ENCODE measurements at places on chromosomes 4 and X.

DNA sequence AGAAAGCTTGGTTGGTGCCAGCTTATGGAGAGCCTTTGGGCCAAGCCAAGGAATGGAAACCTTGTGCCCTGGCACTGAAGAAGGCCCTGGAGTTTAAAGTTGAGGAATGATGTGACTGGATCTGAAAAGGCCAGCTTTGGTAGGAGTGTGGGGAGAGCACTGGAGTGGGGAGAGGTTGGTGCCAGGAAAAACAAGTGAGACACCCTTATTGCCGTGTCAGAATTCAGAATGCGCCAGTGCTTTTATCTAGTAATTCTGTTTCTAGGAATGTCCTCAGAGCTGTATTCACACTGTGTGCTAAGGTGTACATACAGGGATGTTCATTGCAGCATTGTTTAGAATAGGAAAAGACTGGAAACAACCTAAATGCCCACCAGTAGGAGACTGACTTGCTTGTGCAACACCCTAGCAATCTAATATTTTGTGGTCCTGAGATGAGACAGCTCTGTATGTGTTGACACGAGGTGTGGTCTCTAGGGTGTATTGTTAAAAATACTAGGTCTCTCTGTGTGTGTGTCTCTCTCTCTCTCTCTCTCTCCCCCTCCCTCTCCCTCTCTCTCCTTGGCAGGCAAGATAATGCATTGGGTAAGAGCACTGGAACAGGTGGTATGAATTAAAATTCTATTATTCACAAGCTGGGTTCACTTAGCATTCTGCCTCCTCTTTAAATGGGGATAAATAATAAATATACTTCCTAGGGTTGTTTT, 107.8 kb downstream of the GATB start:
- peak; percentile 46 for DNase-seq

DNA sequence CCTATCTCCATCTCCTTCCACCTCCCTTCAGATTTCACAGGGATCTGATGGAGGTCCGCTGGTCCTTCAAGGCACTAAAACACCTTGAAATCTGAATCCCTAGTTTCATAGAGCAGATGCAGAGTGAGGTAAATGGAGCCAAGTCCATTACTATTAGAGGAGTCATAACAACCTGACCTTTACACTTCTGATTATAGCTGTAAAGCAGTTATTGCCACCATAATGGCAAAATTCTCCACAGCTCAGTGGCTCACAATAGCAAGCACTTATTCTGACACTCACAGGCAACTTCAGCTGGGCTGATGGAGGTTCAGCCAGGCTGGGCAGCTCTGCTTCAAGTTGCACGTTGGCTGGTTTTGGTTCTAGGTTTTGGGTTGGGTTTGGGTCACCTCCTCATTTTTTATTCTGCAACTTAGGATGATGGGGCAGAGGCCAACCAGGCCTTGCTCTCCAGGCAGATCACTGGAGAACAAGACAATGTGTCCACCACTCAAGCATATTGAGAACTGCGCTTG, 51.4 kb upstream of the LRAT start:
- DNase-seq, result no peak

DNA sequence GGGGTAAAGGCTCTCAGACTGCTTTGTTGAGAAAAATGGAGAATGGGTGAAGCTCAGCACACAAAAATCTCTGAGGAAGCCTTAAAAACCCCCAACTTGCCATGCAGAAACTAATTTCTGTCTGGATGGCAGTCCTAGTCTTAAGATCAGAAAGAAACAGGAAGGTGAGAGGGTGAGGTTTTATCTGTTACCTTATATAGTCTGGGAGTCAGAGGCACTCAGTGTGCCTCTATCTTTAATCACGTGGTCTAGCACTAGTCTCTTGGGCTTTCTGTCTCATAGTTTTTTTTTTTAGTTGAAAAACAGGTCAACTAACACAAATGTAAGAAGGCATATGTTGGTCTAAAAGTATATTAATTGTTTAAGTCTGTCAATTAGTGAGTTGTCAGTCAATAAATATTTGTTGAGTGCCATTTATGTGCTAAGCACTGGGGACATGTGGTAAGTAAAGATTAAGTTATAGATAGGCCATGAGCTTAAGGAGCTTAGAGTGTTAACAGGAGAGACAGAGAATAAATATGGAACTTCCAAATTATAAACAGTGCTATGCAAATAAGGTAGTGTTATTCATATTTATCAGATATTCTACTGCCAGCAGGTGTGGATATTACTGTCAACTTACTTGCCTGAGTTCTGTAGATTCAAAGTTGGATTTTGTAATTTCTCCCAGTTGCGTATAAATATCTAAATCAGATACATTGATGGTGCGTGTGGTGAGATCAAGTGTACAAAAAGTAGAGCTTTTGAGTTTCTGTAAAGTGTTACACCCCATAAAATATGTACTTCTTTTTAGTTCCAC, 7.0 kb downstream of the CYBB start:
- DNase-seq, result no peak

DNA sequence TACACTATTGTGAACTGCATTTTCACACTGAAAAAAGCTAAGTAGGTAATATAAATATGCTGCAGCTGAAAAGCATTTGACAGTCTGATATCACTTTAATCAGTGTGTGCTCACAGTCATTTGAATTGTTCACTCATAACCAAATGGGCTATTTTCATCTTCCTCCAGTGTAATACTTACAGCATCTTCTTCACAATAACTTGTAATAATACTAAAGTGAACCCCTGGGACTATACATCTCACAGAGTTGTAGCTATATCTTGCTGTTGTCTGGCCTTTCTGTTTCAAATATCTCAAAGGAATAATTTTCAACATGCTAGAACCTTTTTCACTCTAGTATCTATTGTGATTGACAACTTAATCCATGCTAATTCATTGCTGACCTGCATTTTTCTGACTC, 66.8 kb upstream of the GALNTL6 start:
- no peak for DNase-seq

GRCh38 chr4:168028970-168029597, 63.3 kb upstream of the ANXA10 start:
- peak; percentile 53 for DNase-seq

- DNase-seq, result no peak
Measured at GRCh38 chrX:73647632-73648322, 84.8 kb downstream of the CHIC1 start.

GRCh38 chr4:5712517-5712916, 1.5 kb downstream of the EVC start:
- peak; percentile 44 for DNase-seq

DNA sequence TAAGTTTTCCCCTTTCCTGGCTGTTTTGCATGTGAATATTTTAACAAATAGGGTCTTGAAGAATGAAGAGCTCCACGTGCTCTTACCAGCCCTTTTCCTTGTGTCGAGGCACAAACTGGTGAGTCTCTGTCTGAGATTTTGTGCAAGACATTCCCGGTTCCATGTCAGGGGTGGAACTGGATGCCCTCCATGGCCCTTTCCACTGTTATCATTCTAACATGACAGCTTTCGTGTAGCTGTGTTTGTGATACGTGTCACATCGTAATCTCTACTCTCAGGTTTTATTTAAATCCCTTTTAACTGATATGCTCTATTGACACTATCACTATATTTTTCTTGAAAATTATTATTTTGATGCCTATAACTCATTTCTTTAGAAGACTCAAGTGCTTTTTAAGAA, 130.4 kb downstream of the SORBS2 start:
- DNase-seq, result no peak

DNA sequence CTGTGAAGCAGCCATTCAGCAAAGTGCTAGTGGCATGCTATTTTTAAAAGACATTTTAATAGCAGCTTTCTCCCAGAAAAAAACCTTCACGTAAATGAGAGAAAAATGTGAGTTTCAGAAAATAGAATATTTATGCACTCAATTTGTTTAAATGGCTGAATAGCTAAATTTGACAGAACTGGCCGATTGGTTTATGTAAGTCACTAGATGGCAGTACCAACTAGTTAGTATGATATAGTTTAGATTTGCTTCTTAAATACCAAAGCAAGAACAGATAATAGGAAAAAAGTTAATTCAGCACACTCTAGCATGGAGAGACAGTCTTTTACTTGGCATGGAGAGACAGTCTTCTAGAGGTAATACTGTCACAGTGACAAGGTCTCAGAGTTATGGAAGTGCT, 250.1 kb downstream of the SNCA start:
- DNase-seq, result peak; percentile 6

- peak; percentile 18 for DNase-seq
Measured at GRCh38 chrX:119552508-119552907, 12.7 kb downstream of the STEEP1 start.

GRCh38 chrX:28273736-28274135, 292.5 kb upstream of the DCAF8L1 start:
- no peak for DNase-seq

- no peak for DNase-seq
Measured at GRCh38 chr4:39230462-39230861, 48.1 kb downstream of the WDR19 start.

- DNase-seq, result no peak
Measured at GRCh38 chr4:3321295-3321889, 28.6 kb downstream of the RGS12 start.

- DNase-seq, result peak; percentile 30
Measured at GRCh38 chr4:167897116-167897515, 195.2 kb upstream of the ANXA10 start.

- DNase-seq, result no peak
Measured at GRCh38 chrX:47166126-47166525, 21.1 kb downstream of the RBM10 start.

GRCh38 chr4:81675791-81676393, 204.2 kb upstream of the RASGEF1B start:
- DNase-seq, result no peak

GRCh38 chr4:37388681-37389365, 144.3 kb downstream of the NWD2 start:
- DNase-seq, result no peak

DNA sequence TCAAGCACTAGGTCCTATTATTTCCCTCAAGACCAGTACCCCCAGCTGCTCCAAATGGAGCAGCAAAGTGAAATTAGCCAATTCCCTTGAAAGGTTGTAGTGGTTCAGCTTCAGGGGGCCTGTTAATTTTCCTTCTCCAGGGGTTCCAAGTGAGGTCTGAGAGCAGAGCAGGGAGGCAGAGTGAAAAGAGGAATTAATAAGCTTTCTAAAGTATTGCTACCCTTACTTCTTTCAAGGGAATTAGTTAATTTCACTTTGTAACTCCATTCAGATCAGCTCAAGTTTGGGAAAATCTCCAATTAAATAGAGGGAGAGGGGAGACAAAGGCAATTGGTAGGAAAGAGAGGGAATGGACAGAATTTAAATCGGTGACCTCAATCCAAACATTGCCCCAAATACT, 78.7 kb upstream of the SLC7A11 start:
- DNase-seq, result no peak

DNA sequence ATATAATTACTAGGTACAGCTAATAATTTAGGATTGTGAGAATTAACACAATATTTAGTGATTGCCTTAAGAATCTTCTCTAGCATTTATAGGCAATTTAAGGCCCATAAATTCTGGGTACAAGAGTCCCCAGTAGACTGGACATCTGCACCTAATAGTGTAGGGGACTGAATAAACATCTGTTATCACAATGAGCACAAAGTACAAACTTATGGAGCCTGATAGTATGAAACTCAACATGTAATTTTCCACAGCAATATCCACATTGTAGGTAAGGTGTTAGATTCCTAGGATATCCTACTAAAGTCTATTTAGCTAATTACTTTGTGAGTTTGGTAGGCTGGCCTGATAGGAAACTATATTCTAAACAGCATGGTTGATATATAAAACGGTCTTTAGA, 178.3 kb downstream of the FAM13A start:
- DNase-seq, result no peak

- peak; percentile 23 for DNase-seq
Measured at GRCh38 chr4:121950680-121951520, 960 bp downstream of the TRPC3 start.

- DNase-seq, result no peak
Measured at GRCh38 chr4:143099693-143100092, 85.0 kb upstream of the USP38 start.

GRCh38 chrX:10447564-10448214, 172.7 kb downstream of the MID1 start:
- DNase-seq, result peak; percentile 57

GRCh38 chr4:142282870-142283431, 563.1 kb downstream of the INPP4B start:
- DNase-seq, result no peak

- DNase-seq, result no peak
Measured at GRCh38 chr4:187504974-187505797, 490.4 kb upstream of the ZFP42 start.

- peak; percentile 89 for DNase-seq
Measured at GRCh38 chr4:107349266-107349665, 313.2 kb upstream of the DKK2 start.

- peak; percentile 29 for DNase-seq
Measured at GRCh38 chr4:14254252-14254651, 626.7 kb upstream of the BOD1L1 start.

DNA sequence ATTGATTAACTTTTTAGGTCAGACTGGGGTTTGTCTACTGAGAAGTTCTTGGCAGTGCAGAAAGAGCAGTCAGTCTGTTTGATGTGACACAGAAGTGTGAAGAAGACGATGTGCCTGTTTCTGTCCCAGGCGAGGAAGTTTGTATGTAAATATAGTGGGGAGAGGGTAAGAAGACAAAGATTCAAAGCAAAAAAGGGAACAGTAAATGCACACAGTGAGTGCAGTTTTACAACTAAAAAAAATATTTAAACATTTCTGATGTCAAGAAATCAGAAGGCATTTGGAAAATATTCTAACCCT, 264.9 kb downstream of the RAPGEF2 start:
- no peak for DNase-seq

GRCh38 chrX:30612250-30612655, 34.7 kb upstream of the TASL start:
- DNase-seq, result no peak

- no peak for DNase-seq
Measured at GRCh38 chr4:40931238-40931637, 181.5 kb downstream of the NSUN7 start.

- no peak for DNase-seq
Measured at GRCh38 chr4:114334884-114335330, 263.7 kb upstream of the UGT8 start.

DNA sequence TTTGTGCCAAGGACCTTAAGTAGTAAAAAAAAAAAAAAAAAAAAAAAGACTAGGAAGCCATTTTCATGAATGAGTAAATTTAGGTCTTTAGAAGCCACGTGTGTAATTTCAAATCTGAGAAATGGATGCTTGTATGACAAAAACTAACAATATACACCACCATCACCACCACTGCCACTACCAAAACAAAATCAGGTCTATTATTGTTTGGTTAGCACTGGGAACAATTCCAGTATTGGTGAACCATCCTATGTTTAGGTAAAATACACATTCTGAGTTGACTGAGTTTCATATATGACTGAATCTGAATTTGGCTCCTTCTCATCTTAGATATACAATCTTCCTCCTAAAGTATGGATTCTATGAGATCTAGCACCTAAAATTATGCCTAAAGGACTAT, 8.8 kb upstream of the TMSB4X start:
- no peak for DNase-seq

- DNase-seq, result no peak
Measured at GRCh38 chrX:11789809-11790208, 31.8 kb downstream of the MSL3 start.

DNA sequence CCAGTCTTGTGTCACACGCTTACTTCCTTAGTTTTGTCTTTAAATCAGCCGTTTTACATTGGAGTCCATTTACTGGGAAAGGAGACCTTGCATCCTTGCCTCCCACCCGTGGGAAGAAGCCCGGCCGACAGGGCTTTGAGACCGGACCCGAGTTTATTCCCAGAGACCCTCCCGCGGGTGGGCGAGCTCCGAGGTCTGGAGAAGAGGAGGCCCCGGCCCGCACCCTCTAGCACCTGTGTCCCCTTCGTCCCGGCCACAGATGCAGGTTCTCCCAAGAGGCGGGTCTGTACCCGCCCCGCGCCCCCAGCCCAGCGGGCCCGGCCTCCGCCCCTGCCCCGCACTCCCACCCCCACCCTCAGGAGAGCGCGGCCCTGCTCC, 3.8 kb upstream of the SLC26A1 start:
- DNase-seq, result no peak

- DNase-seq, result no peak
Measured at GRCh38 chr4:125520258-125520990, 205.7 kb downstream of the FAT4 start.

All from fibroblast of skin of scalp (primary cell).